ENCODE measurements at places on chromosomes 16 and 17.

DNA sequence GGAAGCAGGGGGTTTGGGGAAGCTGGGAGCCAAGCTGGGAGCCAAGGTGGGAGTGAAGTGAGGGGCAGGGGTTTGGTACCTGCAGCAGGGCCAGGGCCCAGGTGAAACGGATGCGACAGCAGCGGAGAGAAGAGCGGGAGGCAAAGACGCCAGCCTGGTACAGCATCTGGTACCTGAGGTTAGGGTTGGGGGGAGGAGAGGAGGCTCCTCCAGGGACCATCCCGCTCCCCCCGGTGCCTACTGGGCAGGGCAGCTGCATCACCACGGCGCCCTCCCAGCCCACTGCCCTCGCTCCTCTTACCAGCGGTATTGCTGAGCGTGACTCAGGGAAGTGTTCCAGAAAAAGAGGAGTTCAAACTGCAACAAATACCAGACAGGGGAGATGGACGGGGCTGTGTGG lies 9.8 kb downstream of the CLN3 start:
- DNase-seq, result no peak

DNA sequence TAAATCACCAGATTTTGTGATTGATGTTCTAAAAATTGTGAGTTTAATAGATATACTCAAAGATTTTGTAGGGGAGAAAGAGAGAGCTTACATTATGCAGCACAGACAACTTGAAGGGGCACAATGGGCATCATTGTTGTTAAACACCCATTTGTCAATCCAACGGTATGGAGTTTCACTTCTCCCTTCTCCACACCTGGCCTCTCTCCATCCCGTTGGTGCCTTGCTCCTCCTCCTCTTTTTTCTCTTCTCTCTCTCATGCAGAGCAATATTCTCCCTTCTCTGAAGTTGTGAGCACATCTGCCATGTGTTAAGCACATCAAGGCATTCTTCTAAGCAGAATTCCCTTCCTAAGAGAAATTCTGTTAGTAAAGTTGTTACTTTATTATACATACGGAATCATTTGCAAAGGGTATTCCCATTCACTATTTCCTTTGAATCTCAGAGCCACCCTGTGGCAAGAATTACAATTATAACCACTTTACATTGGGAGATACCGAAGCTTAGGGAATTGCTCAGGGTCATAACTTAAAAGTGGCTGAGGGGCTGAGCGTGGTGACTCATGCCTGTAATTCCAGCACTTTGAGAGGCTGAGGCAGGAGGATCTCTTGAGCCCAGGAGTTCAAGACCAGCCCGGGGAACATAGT lies 40.5 kb upstream of the SKAP1 start:
- no peak for DNase-seq

DNA sequence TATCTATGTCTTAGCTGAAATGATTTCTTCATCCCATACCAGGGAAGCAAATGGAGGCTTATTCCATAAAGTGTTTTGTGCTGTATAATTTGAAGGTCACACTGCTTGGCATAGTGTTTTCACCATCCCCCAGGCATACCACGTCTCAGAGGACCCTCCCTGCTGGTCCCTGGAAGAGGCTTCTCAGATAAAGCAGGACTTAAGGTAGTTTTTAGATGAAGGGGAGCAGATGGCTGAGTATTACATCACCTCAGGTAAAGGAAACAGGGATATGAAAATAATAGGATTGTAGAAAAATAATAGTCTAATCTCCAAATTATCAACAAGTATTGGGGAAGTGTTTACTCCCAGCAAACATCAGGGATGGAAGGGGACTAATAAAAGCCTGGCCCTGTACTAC lies 7.3 kb upstream of the SMG1 start:
- no peak for DNase-seq

DNA sequence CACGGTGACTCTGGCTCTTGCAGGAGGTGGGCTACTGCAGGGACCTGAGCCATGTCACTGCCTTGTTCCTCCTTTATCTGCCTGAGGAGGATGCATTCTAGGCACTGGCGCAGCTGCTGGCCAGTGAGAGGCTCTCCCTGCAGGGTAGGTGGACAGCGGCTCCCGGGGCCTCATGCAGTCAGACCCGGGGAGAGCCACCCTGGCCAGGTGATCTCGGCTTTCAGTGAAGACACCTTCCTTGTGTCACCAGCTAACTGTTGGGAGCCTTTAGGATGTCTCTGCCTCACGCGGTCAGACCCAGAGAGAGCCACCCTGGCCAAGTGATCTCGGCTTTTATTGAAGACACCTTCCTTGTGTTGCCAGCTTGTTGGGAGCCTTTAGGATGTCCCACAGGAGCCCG lies 31.7 kb upstream of the KSR1 start:
- DNase-seq, result no peak

- DNase-seq, result no peak
Measured at GRCh38 chr17:6365200-6365943, 69.5 kb downstream of the AIPL1 start.

Measured in kidney epithelial cell (primary cell).